ENCODE measurements at places on chromosomes 2 and 18.

GRCh38 chr18:75656035-75656434 is 228.5 kb upstream of the SMIM21 start:
- no peak for DNase-seq

- DNase-seq, result no peak
These were observed 28.0 kb upstream of the SCLY start for GRCh38 chr2:238032755-238033337.

DNA sequence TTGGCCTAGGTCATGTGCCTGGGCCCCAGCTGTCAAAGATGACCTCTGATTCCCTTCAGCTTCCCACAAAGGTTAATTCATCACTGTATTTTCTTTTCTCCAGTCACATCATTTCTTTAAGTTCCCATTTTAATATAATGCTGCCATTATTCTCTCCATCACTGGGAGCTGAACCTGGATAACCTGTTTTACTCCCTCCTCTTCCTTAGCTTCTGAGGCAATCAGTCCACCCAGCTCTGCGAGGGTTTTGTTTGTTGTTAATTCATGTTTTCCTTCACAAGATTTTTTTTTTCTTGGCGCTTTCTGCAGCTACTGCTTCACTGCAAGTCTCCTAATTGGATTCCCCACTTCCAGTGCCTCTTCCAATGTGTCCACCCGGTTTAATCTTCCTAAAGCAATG is 5.1 kb upstream of the EML4 start:
- DNase-seq, result no peak

- no peak for DNase-seq
These were observed 73.0 kb upstream of the ARL4C start for GRCh38 chr2:234569776-234570430.

DNA sequence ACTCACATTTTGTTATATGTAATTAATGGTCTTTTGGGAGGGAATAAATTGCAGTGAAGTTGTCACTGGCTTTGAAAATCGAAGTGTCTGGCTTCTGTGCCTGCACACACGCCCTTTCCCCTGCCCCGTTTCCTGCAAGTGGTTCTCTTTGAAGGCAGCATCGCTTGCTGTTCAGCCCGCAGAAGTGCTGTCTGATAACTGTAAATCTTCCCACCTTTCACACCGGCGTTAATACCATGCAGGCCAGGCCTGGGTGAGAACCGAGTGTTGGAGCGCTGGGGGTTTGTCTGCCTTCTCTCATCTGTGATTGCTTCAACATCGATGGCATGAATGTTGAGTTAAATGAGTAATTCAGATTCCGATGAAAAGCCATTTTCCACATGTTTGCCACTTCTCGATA is 37.9 kb upstream of the RPL31 start:
- DNase-seq, result no peak

GRCh38 chr2:55431982-55432627 is 12.4 kb upstream of the CCDC88A start:
- DNase-seq, result peak; percentile 45

DNA sequence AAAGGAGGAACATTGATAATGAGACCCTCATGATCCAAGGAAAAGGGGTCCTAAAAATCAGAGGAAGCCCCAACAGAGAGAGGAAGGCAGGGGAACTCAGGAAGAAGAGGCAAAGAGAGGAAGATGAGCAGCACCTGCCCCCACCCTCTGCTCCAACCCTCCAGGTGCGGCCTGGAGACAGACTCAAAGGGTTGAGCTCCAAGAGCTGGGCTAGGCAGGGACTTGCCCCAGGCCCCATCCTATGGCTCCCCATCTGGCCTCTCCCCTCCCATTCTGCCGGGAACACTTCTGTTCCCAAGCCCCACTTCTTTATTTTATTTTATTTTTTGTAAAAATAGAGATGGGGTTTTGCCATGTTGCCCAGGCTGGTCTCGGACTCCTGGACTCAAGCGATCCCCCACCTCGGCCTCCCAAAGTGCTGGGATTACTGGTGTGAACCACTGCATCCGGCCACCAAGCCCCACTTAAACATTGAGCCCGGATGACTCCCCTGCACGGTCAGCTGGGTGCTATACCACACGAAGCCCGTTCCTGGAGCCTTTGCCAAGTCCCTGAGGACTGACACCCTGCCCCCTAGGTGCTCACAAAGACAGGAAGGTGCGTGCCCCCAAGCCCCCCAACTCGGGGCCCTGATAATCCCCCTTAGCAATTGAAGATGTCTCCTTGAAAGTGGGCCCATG is 3.8 kb upstream of the GPR55 start:
- no peak for DNase-seq

DNA sequence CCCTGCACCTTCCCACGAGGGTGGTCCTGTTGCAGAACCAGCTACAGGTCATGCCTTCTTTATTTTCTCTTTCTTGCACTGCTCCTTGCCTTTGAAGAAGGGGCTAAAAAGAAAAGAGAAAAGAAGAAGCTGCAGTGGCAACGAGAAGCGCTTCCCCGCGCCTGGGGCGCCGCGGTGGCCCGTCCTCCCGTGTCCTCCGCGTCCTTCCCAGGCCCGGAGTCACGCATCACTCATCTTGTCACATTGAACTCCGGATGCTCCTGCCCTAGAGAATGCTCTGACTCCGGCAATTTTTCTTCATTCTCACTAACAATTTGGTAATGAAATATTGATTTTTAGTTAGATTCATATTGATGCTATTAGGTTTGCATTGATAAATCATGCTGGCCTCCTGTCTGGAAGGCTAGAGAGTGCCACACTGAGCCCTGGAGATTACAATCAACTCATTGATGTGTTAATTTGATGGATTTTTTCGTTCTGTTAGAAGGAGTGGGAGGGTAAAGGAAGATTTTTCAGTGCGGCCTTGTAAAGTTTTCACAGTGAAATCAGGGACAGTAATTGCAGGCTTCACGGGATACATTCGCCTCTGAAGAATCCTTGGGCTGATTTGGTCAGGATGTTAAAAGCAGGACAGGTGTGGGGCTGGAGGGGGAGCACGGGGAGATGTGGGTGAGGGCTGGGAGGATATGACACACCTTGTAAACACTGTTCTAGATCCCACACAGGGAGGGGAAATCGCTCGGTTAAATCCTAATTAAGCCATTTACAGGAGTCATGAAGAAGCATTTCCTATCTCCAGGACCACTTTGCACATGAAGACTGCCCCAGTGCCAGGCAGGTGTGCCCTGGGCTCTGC is 349.3 kb downstream of the ZNF516 start:
- DNase-seq, result no peak

DNA sequence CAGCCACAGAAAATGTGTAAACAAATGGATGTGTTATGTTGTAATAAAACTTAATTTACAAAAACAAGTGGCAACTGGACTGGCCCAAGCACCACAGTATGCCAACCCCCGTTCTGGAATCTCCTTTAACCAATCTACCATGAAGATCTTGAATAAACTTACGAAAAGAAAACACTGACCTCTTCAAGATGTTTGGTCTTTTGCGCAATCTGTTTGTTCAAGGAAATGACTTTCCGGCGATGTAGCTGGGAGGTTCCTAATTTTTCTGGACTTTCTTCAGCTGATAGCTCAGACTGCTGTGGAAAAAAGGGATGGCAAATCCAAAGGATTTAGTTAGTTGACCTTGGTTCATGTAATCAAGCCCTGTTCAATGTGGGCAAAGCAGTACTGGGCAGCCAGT is 55.7 kb downstream of the CCDC93 start:
- peak; percentile 80 for DNase-seq

DNA sequence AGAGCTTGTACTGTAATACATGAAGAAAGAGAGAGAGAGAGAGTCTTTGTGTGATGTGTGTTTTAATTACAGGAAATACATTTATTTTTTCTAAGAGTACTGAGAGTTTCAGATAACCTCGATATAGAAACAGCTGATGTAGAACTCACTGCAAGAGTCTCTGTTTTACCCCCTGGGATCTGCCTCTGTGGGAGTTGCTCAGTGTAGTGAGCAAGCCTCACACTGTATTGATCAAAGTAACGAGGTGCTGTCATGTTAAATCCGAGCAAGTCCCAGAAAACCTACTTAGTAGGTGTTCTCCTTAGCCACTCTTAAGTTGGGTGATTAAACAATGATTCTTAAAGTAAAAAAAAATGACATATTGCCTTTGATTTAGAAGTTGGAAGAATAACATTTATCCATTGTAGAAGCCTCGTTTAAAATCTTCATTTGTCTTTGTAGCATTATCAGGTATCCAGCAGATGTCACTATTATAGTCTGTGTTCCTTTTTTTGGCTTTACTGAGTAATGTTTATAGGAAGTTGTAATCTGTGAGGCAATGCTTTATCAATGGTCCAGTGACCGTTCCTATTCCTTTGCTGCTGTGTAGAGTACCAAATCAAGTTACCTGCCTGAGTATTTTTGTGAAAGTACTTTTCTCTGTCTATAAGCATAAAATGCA is 219.0 kb downstream of the MYO3B start:
- DNase-seq, result peak; percentile 4

DNA sequence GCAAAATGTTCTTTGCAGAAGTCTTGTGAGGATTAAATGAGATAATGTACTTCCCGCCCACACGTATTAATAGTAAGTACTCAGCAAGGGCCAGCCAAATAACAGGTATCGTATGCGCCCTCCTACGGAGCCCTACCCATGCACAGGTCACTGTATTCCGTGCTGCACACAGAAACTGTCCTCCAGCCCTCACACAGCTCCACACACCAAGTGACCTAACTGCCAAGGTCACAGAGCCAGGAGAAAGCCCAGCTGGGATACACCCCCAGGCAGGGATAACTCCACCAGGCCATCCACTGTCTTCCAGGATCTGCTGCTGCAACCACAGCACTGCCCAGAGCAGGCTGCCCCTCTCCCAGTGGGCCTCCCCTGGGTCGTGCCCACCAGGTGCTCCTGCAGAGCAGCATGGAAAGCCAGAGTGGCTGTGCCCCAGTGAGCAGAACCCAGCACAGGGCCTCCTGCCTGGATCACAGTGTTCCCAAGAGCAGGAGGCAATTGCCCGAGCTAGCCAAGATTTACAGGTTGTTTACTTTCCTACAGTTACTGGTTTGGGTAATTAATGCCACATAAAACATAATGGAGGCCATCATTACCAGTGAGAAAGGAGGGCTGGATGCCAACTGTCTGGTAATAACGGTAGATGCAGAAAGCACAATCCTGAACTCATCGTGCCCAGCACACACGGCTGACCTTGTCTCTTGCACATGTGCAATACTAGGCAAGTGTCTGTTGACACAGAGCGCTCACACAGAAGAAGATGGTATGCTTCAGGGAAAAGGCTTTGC is 24.4 kb downstream of the TFCP2L1 start:
- DNase-seq, result no peak

DNA sequence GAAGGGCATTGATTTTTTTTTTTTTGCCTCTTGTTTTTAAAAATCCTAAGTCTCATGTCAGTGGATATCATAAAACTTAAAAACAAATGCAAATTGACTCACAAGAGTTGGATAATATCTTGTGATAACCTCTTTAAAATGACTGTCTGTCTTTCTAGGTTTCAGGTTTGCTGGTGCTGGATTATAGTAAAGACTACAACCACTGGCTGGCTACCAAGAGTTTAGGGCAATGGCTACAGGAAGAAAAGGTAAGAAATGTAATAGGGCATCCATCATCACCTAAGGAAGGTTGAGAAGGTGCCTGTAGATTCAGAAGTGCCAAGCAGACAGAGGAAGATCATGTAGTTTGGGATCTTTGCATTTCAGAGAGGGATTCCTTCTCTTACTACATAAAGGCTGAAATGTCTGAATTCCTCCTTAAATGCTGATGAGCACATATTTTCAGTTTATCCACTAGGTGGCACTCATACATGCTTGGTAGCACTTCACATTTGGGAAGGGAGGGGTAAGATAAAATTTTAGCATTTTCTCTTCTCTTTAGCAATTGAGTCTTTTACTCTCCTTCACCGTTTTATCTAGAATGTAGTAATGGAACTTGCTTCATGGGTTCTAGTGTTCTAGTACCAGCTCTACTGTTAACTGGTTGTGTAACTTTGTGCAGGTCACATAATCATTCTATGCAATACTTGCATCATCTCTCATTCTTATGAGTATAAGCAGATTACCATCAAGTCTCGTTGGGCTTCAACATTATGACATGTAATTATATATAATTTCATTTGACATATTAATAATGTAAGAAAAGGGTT is 21.1 kb downstream of the CPS1 start:
- peak; percentile 53 for DNase-seq

GRCh38 chr2:200471324-200471848 is 38.5 kb downstream of the KCTD18 start:
- DNase-seq, result peak; percentile 33

- no peak for DNase-seq
These were observed 268.3 kb upstream of the SALL3 start for GRCh38 chr18:78711316-78711715.

DNA sequence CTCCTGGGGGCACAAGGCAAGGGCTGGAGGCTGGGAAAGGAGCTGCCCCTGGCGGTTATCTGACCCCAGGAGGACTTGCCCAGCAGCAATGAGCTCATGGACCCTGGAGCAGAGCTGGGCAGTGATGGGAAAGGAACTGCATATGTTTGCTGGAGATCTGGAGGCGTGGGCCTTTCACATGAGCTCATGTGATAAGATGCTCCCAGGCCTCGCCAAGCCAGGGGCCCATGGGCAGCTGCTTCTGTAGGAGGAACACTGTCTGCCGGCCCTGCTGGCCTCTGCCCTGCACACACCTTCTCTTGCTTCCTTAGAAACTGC is 9.0 kb upstream of the NPPC start:
- no peak for DNase-seq

DNA sequence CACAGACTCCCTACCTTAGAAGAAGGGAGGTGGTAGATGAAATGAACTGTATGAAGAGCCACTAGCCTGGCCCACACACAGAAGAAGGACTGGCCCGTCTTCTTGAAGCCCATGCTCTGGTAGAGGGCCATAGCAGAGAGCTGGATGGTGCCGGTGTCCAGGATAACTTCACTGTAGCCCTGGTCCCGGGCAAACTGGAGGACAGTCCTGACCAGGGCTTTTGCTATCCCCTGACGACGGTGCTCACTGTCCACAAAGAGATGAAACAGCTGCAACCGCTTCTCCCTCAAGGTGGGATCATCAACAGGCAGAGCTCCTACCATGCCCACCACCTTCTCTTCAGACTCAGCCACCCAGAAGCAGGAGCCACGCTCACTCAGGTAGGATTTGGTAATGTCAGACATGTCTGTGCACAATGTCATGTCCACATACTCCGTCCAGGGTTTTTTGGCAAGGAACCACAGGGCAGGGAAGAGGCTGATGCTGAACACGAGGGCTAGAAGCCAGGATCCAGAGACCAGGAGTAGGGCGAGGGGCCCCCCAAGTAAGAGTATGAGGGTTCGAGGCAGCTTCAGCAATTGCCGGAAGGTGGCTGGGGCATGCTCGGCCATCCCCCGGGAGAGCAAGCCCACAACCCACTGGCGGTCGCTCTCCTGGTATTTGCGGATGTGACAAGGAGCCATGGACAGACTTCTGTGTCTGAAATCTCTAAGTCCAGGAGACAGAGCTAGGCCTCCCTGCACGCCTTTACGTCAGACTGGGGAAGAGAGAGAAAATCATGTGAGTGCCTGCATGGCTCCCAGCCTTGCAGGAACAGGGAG is 1.1 kb downstream of the NAT8 start:
- no peak for DNase-seq

- peak; percentile 15 for DNase-seq
These were observed 467.5 kb upstream of the CHST9 start for GRCh38 chr18:27652480-27653121.

- no peak for DNase-seq
These were observed 81.3 kb downstream of the VWC2L start for GRCh38 chr2:214492152-214492551.

Data from fibroblast of skin of back (primary cell).